ENCODE measurements at places on chromosomes 3 and 15.

DNA sequence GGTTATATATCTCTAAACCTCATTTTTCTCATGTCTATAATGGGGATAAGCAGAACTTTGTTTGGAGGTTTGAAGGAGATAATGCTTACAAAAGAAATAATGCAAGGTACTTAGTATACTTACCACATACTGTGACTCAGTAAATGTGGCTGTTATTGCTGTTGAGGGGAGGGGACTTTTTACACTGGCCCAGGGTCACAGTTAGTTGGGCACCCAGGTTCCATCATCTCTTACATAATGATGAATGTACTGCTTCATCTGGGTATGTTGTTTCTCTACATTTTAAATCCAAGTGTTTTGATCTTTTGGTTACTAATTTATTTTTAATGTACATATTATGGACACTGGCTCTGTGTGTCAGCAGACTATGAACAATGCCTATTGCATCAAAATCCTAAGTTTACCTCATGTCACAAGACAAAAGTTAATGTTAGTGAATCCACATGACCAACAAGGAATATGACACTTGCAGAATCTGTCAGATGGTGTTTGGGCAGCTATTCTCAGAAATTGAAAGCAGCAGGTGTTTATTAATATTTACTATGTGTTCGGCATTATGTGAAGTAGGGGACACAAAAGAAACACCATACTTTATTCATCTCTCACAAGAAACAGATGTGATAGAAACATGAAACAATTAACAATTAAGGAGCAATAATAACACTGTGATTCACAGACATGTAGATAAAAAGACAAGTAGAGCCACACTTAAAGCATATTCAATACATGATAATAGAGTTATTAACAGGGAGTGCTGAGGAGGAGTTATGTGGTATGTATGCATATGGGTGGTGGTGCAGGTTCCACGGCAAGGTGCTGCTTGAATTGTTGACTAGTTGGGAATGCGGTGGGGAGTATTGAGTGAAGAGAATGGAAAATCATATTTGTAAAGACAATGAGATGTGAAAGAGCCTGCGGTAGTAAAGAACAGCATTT, 109.7 kb downstream of the GALK2 start:
- DNase-seq: no peak

DNA sequence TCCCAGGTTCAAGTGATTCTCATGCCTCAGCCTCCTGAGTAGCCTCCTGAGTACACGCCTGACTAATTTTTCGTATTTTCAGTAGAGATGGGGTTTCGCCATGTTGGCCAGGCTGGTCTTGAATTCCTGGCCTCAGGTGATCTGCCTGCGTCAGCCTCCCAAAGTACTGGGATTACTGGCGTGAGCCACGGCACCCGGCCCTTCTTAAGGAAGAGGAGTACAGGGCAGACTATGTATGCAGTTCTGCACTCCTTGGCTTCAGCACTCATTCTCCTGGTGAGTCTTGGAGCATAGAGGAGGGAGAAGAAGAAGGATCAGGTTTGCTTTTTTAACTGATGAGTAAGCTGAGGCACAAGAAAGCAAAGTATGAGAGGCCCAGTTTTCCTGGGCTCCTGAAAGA, 99.8 kb upstream of the HACD2 start:
- DNase-seq: no peak

GRCh38 chr3:127405010-127405598, 117.3 kb upstream of the PRR20G start:
- no peak for DNase-seq

DNA sequence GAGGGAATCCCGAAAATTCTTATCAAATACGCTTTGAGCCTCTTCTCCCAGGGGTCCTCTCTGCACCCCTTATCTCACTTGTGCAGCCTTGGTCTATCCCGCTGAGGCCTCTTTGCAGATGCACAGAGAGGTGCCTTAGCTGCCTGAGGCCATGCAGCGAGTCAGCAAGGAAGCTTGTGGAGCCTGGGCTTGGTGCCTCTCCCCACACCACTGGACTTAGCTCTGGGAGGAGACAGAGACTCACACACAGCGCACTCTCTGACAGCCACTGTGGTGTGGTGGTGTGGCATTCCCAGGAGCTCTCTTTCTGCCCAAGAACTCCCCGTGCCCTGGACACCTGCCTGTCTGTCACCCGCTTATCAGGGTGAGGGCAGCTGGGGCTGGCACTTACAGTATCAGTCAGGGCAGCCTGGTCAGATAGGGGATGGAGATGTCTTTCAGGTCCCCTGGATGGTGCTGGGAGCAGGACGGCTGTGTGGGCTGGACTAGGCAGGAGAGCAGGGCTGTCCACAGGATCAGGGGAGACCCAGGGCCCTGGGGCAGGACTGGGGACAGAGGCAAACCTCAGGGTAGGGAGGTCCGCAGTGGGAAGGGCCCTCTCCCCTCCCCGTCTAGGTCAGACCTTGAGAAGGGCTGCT, 10.2 kb upstream of the LINGO1 start:
- no peak for DNase-seq

GRCh38 chr3:37295925-37296324, 121.5 kb upstream of the LRRFIP2 start:
- peak; percentile 50 for DNase-seq

DNA sequence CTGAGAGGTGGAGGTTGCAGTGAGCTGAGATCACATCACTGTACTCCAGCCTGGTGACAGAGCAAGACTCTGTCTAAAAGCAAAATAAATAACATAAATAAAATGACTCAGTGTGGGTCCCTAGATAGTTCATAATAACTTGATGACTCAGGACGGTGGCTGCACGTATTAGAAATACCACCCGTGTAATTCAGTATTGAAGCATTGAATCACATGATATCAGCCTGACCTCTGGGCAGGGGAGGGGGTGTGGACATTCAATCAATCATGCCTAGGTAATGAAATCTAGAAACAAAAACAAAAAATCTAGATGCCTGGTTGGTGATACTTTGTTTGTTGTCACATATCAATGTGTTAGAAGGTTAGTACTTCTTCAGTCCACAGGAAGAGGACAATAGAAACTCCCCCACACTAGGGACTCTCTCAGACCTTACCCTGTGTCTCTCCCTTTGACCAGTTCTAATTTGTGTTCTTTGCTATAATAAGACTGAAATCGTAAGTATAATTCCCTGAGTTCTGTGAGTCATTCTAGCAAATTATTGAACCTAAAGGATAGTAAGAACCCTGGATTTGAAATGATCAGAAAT, 177.3 kb downstream of the GAP43 start:
- peak; percentile 36 for DNase-seq

- DNase-seq: no peak
Observed at GRCh38 chr3:188581365-188581764, 427.4 kb downstream of the LPP start.

- no peak for DNase-seq
Observed at GRCh38 chr3:176661432-176661964, 535.8 kb downstream of the TBL1XR1 start.

DNA sequence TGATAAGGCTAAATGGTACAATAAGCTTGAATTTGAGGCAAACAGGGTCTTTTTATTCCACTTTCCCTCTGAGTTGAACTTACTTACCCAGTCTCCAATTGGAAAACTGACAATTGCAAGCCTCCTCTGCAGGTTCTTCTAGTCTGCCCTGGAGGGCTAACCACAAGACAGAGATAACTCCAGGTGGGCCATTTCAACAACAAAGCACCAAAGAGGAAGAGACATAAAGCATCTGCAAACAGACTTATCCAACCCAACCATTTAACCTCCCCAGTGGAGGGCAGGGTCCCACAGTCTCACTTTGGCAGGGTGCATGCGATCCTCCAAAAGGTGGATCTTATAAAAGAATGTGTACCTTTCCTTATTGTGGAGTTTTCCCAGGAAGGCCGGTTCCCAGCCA, 525.8 kb downstream of the DIPK2A start:
- no peak for DNase-seq

GRCh38 chr3:124492824-124493223, 237.4 kb upstream of the UMPS start:
- peak; percentile 14 for DNase-seq

- DNase-seq: no peak
Observed at GRCh38 chr3:61884794-61885193, 323.4 kb downstream of the PTPRG start.

DNA sequence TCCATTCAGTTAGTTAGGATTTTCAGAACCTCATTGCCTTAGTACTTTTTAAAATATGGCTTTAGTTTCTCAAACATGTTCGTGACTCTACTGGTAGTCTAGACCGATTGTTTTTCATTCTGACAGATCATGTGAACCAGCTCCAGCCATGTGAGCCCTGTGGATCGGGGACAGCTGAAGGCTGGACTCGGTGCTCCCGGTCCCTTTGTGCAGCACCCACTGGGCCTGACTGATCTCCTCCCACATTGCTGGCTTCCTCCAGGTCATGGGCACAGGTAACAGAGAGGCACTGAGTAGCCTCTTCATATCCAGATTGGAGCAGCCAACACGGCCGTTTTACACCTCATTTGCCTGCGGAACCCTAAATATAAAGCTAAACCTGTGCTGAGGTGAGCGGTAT, 30.5 kb downstream of the NIPA2 start:
- DNase-seq: no peak

DNA sequence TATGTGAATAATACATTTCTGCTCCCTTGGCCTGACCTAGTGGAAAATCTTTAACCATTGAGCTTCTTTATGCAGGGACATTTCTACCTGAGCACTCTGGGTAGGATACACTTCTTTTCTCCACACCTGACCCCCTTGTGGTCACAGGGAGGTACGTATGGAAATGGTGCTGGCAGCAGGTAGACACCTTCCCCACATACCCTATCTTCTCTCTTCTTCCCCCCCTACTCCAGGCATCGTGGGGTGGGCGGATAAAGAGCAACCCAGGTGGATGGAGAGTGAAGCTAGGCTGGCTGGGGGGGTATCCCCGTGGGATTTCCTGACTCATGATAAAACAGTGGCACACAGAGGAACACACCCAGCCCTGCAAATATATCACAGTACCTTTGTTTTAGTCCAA, 312.1 kb downstream of the ARRDC4 start:
- no peak for DNase-seq

DNA sequence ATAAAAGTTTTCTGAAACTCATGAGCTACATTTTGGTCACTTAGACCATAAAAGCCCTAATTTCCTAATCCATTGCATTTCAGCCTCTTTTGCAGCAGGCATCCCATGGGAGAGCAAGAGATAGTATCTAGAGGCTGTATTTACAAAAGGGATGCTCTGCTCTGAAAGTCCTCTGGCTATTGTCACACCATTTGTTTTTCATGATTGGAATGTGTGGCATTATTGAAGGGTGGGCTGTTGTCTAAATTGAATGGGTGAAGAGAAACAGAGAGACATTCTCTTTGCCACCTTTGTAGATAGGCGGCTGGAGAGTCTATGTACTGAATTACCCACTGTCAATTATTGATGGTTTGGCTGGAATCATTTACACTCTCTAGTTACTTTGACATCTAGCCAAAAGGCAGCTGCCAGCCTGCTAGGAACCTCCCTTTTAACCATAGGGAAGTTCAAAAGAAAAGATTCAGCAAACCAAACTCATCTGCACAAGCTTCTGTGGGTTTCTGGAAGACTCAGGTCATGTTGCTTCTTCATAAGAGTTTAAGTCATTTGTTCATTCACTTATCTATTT, 89.8 kb upstream of the RARB start:
- no peak for DNase-seq

DNA sequence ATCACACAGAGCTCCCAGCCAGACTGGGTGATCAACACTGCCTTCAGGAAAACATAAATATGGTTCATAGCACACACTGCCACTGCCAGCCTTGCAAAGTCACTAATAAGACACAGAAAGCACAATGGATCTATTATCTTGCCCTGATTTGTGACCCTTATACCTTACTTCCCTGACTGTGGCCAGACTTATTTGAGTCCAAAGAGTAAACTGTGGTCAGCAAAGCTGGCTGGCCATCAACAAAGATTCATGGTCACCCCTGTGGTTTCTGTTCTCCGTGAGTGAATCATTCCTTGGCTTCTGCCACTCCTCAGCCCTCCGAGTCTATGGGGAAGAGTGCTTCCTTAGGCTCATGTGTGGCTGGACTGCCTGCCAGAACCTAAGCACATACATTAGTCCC, 437.7 kb downstream of the RAP2B start:
- DNase-seq: peak; percentile 95

GRCh38 chr15:55221090-55222011, 24.6 kb upstream of the RSL24D1 start:
- DNase-seq: peak; percentile 95

DNA sequence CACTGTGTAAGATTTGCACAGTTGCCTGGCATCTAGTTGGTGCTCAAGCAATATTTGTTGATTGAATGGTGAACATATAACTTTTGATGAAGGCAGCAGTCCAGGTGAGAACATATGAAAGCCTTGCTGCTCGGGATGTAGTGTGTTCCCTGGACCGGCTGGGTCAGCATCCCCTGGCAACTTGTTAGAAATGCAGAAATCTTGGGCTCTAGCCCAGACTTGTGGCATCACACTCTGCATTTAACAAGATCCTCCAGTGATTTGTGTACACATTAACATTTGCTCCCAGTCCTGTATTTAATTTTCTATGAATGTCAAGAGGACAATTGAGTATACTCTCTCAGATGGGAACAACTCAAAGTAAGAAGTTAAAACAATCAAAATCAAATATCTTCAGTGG, 69.0 kb upstream of the SAMMSON start:
- no peak for DNase-seq

GRCh38 chr15:96066852-96067495, 263.5 kb upstream of the NR2F2 start:
- DNase-seq: no peak

DNA sequence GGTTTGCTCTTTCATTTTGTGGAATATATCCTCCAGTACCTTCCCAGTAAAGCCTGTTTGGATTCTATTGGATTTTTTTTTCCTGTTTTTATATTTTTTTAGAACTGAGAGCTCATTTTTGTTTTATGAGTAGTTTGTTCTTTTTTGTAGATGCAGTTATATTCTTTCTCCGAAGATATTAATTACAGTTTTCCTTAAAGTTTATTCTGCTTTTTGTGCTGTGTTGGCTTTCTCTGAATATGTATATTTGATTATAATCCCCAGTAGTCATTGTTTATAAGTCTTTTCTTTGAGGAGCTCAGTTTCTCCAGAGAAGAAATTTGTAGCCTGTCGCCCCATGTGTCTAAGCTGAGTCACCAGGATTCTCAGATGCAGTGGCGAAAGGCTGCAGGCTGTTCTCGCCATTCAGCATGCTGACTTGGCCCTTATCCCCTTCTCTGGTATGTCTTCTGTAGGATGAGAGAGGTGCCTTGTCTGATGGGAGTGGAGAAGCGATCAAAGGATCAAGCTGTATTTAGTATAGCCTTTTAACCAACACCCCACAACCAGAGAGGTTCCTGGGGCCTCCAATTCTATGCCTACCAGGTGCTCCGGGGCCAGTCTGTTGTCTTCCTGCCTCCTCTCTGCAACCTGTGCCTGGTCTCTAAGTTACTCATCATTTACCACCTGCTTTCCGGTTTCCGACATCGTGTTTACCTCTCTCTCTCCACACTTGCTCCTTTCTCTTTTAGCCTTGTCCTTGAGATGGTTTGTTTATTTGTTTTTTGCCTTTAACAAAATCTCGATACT, 31.7 kb upstream of the MFSD1 start:
- DNase-seq: peak; percentile 89

- DNase-seq: no peak
Observed at GRCh38 chr3:4714045-4714444, 220.9 kb downstream of the ITPR1 start.

GRCh38 chr3:24196526-24196925, 251.4 kb downstream of the NR1D2 start:
- DNase-seq: peak; percentile 84

Data from fibroblast of lung (primary cell).